Upper lobe of right lung (tissue), 1 donor: ENCODE measurements at places on chromosomes 5 and 9. TPM values are rescaled to one million over a fixed set of nuclear protein-coding genes. Genes with fewer than 3 reads are reported as not detected.

Gene TYRP1
- total RNA-seq: 7.1 TPM

Gene FOXD1
- total RNA-seq: 1.2 TPM

Gene PLEKHG4B
- 2.0 TPM for total RNA-seq

Gene IL9
- not detected for total RNA-seq

- H3K4me1 ChIP-seq: peaks cover 3% of the 10 kb centered on the region
- no peak overlapping the region for H3K27ac ChIP-seq
- H3K27me3 ChIP-seq: no peaks in the 10 kb centered on the region
- no peak for DNase-seq
- H3K4me3 ChIP-seq: no peak overlapping the region
Observed at GRCh38 chr9:132020820-132021510, 58.7 kb downstream of the MED27 start.

Gene ENG
- 322 TPM for total RNA-seq

Gene GPRIN1
- 1.4 TPM for total RNA-seq

- no peaks in the 10 kb centered on the region for H3K4me1 ChIP-seq
- no peaks in the 10 kb centered on the region for H3K27me3 ChIP-seq
- H3K4me3 ChIP-seq: no peak overlapping the region
- no peak overlapping the region for H3K27ac ChIP-seq
Observed at GRCh38 chr9:97773091-97773490, 76.0 kb upstream of the XPA start.

DNA sequence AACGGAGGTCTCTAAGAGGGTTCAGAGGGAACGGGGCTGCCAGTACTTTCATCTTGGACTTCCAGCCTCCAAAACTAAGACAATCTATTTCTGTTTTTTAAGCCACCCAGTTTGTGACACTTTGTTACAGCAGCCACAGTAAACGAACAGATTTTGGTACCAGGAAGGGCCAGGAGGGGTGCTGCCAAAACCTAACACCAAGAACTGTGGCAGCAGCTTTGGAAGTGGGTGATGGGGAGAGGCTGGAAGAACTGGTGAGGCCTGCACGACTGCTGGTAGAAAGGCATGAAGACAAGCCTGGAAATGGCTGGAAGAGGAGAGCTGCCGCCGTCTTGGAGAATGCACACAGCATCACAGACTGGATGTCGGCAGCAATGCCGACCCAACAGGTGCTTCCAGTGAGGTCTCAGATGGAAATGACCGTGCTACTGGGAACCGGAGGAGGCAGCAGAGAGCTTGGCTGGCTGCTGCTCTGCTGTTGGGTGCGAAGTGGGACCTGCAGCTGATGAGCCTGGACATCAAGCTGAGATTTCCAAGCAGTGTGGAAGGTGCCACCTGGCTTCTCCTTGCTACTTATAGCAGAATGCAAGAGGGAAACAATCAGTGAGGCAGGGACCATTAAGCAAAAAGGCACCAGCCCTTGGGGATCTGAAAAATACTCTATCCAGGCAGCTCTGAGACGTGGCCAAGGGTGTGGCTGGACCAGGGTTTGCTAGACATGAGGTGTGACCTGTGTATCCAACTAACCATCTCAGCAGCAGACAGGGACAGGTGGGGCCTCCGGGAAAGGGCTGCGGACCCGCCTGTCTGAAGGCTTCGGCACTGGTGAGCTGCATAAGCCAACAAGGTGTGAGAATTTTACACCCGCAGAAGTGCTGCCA is 4.7 kb upstream of the TMEM210 start:
- H3K27ac ChIP-seq: no peak overlapping the region
- peaks cover 15% of the 10 kb centered on the region for H3K27me3 ChIP-seq
- H3K4me1 ChIP-seq: no peaks in the 10 kb centered on the region
- H3K36me3 ChIP-seq: peaks cover 36% of the 10 kb centered on the region

DNA sequence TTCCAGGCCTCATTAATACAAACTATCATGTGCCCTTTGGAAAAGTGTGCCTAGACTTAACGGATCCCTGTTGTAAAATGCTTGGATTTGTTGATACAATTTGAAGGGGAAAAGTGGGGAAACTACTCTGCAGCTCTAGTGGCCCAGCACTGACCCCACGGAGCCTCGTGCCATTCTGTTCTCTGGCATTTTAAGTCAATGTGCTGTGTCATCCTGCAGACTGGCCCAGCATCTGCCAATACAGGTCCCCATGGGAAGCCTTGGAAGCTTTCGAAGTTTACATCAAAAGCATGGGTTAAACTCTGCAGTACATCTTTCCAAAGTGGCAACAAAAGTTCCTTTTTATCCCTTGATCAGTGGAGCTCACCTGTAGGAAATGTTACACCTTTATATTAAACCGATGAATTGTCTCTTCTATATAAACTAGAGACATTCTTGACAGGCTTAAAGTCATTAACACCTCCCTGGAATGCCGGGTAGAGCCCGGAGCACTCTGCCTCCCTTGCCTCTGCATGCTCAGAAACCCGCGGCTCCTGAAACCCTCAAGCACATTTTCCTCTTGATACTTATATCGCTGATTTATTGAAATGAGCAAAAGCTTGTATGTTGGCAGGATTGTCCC is 596.0 kb upstream of the ADAMTS16 start:
- DNase-seq: no peak
- no peaks in the 10 kb centered on the region for H3K27me3 ChIP-seq
- H3K36me3 ChIP-seq: no peaks in the 10 kb centered on the region
